ENCODE measurements at places on chromosomes 16 and 17.
A peak's percentile ranks its signal among the peaks of the same experiment; 100 is the strongest.

- no peak for DNase-seq
These were observed 596 bp downstream of the MSL1 start for GRCh38 chr17:40122136-40122998.

- DNase-seq, result peak; percentile 71
These were observed 111.4 kb downstream of the UTP18 start for GRCh38 chr17:51371732-51372151.

DNA sequence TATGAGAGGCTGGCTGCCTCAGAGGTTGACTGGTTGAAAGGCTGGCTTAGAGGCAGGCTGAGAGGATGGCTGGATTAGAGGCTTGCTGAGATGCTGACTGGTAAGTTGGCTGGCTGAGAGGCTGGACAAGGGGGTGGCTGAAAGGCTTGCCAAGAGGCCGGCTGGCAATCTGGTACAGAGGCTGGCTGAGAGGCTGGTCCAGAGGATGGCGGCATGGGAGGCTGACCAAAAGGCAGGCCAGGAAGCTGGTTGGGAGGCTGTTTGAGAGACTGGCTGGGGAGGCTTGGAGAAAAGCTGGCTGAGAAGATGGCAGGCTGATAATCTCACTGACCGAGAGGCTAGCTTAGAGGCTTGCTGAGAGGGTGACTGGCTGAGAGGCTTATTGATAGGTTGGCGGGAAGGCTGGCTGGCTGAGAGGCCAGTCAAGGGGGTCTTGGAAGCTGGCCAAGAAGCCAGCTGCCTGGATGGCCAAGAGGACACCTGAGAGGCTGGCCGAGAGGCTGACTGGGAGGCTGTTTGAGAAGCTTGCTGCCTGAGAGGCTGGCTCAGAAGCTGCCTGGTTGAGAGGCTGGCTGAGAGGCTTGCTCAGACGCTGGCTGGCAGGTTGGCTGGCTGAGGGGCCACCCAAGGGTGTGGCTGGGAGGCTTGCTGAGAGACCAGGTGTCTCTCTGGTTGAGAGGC, 34.2 kb upstream of the ACSM2B start:
- DNase-seq, result no peak

- DNase-seq, result peak; percentile 17
These were observed 521 bp downstream of the C16orf87 start for GRCh38 chr16:46830417-46830901.

GRCh38 chr17:80763293-80763867, 218.7 kb downstream of the RPTOR start:
- no peak for DNase-seq

DNA sequence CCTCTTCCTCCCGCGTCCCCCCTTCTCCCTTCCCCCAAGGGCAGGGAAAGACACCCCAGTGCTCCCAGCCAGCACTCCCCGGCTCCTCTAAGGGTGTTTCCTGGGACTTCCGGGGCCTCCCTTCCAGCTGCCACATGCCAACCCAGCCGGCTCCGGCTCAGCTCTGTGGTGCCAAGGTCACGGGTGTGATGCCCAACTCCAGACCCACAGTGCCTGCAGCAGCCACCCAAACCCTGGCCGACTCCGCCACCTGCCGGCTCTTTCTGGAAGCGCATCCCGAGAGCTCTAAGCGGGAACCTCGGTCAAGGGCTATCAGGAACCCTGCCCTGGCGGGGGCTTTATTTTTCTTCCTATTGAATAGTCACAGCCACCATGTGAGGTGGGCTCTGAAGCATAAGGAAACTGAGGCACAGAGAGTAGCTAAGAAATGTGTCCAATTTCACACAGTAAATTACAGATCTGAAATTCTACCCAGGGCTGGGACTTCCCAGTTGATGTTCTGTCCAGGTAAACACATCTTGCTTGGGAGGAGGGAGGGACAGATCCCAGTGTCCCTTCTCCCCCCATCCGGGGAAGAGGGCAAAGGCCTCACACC, 3.3 kb upstream of the PPP1R1B start:
- peak; percentile 68 for DNase-seq

DNA sequence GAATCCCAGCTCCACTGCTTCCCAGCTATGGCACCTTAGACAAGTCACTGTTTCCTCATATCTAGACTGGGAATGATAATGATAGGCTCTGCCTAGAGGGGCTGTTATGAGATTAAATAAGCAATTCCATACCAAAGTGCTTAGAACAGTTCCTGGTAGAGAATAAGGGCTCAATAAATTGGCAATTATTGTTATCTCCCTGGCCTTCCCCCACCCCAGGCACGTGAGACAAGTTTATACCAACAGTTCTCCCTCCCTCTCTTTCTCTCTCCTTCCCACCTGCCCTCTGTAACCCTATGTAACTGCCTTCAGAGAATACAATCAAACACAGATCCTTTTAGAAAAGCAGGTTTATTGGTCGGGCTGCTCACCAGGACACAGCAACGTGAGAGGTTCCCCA, 13.9 kb upstream of the STAT3 start:
- DNase-seq, result no peak

GRCh38 chr16:11361701-11362451, 16.6 kb downstream of the RMI2 start:
- no peak for DNase-seq

DNA sequence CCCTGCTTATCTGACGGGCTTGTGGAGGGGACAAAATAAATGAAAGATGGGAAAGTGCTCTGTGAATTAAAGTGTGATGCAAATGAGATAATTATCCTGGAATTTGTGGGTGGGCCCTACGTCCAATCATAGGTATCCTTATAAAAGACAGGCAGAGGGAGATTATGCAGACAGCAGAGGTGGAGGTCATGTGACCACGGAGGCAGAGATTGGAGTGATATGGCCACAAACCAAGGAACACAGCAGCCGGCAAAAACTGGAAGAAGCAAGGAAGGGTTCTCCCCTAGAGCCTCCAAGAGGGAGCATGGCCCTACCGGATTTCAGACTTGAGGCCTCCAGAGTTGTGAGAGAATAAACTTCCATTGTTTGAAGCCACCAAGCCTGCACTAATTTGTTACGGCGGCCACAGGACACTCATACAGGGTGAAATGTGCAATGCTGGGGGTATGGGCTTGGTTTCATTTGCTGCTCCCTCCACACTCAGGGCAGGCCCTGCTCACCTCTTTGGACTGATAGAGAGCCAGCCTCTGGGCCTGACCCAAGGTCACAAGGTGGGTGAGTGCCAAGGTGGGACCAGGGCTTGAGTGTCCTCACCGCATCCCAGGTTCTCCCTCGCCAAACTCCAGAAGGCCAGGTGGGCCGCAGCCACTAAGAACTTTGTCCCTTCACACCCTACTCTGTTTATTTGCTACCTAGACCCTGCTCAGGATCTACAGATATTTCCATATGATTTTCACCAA, 149.6 kb upstream of the TNRC6C start:
- DNase-seq, result no peak

GRCh38 chr17:33602981-33603380, 309.9 kb upstream of the ASIC2 start:
- DNase-seq, result no peak

DNA sequence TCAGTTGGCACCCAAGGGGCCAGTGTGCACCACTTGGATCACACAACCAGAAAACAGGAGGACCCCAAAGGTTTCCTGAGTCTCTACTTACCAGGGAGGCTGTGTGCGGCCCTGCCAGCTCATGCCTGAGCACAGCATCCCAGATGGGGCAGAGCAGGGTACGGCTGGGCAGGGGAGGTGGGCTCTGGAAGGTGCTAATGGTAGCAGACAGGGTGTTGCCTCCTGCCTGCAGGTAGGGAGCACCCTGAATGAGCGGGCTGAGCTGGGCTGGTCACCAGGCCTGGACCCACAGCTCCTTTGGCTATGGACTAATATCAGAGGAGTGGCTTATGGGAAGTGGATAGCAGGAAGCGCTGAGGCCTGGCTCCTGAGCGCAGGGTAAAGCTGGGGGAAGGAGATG, 14.6 kb downstream of the RECQL5 start:
- DNase-seq, result no peak

DNA sequence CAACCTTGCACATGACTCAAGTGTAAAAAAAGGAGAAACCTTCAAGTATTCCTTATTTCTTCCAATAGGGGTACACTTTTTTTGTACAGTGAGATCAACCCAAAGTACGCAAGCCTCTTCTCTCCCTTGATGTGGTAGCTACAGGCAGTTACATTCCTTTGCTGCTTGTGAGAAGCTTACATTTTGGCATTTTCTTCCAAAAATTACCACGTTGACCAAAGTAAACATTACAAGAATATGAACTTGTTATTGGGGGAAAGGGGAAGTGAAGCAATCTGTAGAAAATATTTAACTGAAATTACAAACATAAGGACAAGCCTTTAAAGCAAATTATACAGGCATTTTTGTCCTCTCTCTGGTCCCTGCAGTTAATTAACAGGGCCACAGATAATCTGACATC, 97.0 kb upstream of the TOB1 start:
- DNase-seq, result no peak

- DNase-seq, result no peak
These were observed 7.2 kb downstream of the USP7 start for GRCh38 chr16:8956265-8957062.

Data from kidney capillary endothelial cell (primary cell).